ENCODE measurements at places on chromosomes 11 and 22.

DNA sequence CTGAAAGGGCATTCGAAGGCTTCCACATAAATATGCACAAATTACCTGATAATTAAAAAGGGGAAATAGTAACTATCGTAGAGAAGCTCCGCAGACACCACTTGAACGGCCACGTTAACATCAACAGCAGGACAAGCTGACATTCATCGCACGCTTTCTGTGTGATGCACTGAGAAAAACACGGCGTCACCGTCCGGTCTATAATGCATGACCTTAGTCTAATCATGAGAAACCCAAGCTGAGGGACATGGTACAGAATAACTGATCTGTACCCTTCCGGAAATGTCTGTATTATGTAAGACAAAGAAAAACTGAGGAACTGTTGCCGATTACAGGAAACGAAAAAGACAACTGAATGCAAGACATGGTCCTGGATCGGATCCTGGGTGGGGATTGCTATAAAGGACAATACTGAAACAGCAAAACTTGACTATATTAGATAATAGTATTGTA lies 678 bp upstream of the RANGAP1 start:
- no peak for DNase-seq

DNA sequence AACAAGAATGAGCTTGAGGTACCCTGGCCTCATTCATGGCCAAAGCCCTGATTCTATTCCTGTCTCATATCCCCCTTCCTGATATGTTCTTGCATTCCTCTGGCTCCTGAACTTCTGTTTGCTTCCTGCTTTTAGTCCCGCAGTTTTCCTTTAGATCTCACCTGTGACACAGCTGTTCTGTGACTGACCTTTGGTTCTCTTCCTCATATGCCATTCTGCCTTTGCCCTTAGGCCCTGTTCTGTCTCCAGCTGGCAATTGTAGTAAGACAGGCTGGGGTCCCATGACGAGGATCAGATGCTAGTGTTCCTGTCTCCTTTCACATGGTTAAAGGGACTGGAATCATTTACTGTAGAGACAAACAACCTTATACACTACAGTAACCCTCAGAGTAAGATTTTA lies 59.0 kb upstream of the PDE3B start:
- no peak for DNase-seq

DNA sequence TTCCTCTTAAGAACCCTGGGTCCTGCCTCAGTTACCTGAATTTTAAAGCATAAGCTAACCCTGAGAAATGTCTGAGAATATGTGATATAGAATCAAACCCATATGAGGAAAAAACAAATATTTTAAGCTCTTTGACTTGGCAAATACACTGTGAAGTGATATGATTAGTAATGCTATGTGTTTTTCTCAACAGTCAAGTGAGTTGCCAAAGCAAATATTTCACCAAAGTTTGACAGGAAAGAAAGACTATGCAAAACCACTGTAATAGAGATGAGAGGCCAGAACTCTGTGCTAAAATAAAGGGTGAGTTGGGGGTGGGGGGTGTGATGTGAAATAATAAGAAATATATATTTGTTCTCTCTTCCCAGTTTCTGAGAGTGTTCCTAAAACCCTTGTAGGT lies 613.5 kb upstream of the CCDC179 start:
- DNase-seq: no peak

DNA sequence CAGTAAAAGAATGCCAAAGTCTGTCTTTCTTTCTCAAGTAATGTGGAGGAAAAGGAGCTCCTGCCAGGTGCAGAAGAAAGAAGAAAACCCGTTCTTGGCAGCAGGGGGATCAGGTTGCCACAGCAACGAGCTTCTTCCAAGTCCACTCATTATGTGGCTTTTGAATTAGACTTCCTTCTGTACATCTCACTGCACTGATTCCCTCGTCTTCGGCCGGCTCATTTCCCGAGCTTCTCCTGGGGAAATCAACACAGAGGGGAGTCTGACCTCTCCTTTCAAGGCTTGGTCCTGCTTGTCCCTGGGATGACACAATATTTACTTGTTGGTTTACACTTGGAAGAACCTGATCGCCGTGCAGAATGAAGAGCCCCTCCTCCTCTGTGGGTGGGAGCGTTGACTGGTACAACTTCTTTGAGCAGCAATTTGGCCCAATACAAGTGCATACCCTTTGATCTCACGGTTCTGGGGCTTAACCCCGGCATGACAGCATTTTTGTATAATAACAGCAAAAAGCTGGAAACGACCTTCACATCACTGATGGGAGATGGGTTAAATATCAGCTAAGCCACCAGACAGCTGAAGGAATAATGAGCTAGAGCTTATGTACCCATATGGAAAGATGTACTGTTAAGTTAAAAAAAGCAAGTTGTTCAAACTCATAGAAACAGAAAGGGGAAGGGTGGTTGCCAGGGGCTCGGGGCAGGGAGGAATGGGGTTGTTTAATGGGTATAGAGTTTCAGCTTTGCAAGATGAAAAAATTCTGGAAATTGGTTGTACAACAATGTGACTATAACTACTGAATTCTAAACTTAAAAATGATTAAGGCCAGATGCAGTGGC lies 35.4 kb downstream of the MCHR1 start:
- DNase-seq: no peak

DNA sequence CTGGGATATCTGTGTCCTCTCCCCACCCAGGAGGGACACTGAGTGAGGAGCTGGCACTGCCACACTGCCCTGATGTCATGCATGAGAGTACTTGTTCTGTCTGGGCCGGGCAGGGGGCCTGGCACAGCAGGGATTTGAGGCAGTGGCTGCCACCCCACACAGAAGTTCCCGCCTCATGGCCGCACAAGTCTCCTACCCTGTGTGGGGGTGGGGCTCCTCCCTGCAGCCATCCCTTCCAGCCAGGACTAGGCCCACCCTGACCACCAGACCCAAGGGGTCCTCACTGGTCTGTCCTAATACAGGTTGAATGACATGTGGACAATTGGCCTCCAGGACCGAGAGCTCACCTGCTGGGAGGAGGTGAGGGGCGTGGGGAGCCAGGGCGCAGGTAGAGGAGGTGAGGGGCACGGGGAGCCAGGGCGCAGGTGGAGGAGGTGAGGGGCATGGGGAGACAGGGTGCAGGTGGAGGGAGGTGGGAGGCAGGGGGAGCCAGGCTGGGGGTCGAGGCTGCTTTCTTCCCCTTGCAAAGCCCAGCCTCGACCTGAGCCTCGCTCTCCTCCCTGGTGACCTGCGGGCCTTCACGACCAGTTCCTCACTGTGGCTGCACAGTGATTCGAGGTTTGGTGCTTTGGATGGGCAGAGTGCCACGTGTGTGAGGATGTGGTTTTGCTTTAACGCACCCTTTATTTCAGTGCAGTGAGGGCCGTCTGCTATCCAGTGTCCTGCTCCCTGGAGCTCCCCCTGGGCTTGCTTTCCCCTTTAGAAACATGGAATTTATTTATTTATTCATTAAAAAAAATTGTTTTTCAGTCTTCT lies 7.4 kb downstream of the LZTR1 start:
- DNase-seq: no peak

- DNase-seq: no peak
Observed at GRCh38 chr11:14327116-14327515, 31.9 kb downstream of the RRAS2 start.

DNA sequence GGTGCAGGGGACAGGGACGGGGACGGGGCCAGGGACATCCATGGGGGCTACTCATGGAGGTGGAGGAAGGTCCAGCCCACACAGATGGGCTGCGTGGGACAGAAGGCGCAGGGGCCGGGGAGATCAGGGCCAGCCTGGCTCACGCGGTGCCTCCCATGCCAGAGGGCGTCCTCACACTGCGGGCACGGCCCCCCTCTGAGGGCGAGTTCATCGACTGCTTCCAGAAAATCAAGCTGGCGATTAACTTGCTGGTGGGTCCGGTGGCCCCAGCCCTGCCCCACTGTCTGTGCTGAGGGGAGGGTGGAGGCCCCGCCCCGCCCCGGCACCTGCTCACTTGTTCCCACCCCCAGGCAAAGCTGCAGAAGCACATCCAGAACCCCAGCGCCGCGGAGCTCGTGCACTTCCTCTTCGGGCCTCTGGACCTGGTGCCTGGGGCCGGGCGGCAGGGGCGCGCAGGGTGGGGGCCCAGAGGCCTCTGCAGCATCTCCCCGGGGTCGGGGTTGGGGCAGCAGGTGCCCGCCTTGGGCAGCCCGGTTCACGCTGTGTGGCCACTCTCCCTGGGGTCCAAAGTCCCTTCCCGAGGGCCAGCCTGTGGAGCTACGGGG lies 15.8 kb downstream of the EPS8L2 start:
- no peak for DNase-seq

GRCh38 chr11:2109541-2110019 lies 29.6 kb downstream of the IGF2 start:
- no peak for DNase-seq
